ENCODE measurements at places on chromosomes 16 and 17.

- DNase-seq = no peak
Measured at GRCh38 chr17:78995022-78995760, 14.4 kb downstream of the CANT1 start.

GRCh38 chr17:48382989-48383388 lies 47.0 kb downstream of the SKAP1 start:
- no peak for DNase-seq

- DNase-seq = no peak
Measured at GRCh38 chr16:47110939-47111338, 32.8 kb downstream of the NETO2 start.

DNA sequence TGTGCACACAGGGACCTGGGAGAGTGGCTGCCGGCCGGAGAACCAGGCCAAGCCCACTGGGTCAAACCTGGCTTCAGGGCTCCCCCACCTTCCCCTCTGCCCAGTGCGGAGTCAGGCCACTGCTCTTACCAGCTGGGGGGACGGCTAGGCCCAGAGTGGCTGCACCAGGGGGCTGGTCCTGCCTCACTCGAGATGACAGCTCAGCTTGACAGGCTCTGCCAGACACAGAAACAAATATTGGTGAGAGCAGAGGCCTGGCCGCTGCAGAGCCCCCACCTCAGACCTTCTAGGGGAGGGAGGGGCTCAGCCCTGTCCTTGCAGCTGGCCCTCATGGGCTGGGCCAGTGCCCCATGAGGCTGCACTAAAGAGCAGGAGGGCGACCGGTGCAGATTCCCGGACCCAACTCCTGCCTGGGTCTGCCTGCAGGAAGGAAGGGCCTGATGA lies 4.5 kb downstream of the NUDT16L1 start:
- no peak for DNase-seq

GRCh38 chr16:14202697-14203096 lies 131.6 kb downstream of the MRTFB start:
- no peak for DNase-seq

DNA sequence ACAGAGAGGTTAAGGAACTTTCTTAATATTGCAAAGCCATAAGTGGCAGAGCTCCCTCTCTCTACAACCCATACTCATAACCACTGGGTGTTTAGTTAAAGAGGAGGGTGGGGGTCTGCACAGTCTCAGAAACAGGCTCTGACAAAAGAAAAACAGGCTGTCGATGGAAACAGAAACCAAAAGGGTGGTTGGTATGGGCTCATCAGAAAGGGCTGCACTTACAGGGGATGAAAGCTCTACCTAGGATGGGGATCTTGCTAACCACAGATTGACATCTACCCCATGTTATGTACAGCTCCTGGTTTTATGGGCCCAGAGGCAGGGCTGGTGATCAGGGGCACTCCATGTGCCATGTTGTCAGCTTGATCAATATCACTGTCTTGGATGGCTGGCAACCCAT lies 111.4 kb downstream of the CYLD start:
- no peak for DNase-seq

DNA sequence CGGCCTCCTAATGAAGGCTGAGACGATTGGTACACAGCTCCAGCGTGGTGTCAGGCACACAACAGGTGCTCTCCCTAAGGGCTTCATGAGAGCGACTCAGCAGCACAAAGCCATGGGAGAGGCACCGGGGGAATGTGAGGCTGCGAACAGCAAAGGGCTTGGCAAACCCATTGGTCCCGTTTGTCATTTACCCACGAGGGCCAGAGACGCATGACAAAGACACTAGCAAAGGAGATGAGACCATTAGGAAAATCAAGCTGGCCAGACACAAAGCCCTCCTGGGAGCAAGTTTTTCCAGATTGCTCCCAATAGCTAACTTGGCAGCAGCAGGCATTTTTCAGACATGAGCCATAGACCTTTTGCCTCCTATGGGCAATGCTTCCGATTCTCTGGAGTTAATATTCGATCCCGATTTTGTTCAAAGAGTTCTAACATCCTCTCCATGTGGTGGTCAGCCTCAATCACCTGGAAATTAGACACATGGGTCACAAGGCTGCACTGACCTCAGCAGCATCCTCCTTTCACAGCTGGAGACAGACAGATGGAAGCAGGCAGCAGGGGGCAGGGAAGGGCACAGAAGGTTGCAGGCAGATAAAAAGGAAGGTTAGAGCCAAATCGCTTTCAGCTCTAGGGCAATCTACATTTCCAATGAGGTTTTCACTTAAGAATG lies 38.2 kb downstream of the TK2 start:
- DNase-seq = peak; percentile 71

- DNase-seq = no peak
Measured at GRCh38 chr16:50209546-50210265, 56.6 kb downstream of the TENT4B start.

DNA sequence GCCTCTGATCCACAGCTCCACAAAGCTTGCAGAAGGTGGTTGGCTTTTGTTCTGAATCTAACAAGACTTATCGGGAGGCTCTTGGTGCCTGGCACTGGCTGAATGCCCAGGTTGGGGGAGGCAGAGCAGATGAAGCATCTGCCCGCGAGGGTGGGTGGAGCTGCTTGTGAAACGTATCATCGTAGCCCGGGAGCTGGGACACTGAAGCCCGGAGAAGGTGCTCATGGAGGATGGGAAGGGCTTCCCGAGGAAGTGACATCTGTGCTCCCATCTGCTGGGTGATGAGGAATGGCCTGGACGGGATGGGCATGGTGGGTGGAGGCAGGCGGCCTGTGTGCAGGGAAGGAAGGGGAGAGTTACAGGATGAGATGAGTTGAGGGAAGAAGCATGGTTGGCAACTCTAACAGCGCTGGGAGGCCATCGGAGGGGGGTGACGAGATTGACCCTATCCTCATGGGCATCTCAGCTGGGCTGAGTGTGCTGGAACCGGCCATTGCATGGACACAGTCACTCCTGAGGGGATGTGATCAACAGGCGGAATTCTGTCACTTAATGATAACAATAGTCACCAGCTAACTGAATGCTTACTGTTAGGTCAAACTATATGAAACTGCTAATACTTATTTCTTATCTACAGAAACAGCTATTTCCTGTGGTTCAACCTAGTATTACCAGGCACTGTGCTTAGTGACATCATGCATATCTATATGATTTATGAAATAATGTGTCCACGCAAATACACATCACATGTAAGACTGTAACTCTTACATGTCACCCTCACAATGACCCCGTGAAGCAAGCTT lies 102.7 kb downstream of the ABCC6 start:
- no peak for DNase-seq

DNA sequence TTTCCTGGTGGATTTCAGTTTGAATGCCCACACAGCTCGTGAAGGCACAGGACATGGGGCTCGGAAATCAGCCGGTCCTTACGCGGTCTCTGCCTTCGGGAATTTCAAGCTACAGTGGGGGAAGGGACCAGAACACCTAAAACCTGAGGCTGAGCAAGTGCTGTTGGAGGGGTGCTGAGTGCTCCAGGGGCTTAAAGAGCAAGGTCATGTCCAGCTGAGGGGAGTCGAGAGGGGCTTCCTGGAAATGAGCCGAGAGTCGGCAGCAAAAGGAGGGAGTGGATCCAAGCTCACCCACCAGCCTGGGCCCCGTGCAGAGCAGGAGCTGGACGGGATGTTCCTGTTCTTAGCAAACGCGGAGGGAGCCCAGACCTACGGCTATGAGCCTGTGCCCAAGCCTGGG lies 73.2 kb upstream of the RPL38 start:
- DNase-seq = no peak

- no peak for DNase-seq
Measured at GRCh38 chr17:32798938-32799337, 78.0 kb downstream of the MYO1D start.

- no peak for DNase-seq
Measured at GRCh38 chr17:64984851-64985521, 65.7 kb upstream of the LRRC37A3 start.

GRCh38 chr17:63293323-63294075 lies 152.6 kb downstream of the CYB561 start:
- no peak for DNase-seq

Measured in GM04503 (cell line).